ENCODE measurements at places on chromosomes 13 and 19.

- DNase-seq, result no peak
Observed at GRCh38 chr13:84630476-84630875, 748.2 kb upstream of the SLITRK1 start.

GRCh38 chr13:65149687-65150086, 2080.4 kb downstream of the PCDH9 start:
- DNase-seq, result no peak

- DNase-seq, result peak; percentile 44
Observed at GRCh38 chr19:48812094-48812929, 1.5 kb upstream of the BCAT2 start.

DNA sequence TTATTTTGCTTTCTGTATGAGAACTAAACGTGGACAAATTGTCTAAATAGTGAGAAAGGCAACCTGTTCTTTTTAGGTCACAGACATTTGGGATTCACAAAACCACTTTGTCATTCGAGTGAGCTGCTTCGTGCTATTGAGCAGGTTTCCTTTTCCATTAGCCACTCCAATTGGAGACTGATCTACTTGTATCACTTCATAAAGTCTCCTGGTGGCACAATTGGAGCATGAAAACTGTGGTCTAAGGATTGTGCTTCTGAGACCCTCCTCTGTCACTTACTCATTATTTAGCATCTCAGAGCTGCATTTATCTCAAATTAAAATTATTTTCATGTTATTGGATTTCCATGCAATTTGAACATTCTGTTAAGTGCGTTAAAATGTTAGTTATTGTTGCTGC, 397.7 kb downstream of the TDRD3 start:
- no peak for DNase-seq

GRCh38 chr19:23554548-23554947, 132.5 kb downstream of the ZNF675 start:
- no peak for DNase-seq

GRCh38 chr19:41439441-41440222, at the start of gene DMAC2:
DMAC2 (minus strand) TSS chr19:41439912; CDS start chr19:41439899, 13 bp downstream.
- DNase-seq, result peak; percentile 98

DNA sequence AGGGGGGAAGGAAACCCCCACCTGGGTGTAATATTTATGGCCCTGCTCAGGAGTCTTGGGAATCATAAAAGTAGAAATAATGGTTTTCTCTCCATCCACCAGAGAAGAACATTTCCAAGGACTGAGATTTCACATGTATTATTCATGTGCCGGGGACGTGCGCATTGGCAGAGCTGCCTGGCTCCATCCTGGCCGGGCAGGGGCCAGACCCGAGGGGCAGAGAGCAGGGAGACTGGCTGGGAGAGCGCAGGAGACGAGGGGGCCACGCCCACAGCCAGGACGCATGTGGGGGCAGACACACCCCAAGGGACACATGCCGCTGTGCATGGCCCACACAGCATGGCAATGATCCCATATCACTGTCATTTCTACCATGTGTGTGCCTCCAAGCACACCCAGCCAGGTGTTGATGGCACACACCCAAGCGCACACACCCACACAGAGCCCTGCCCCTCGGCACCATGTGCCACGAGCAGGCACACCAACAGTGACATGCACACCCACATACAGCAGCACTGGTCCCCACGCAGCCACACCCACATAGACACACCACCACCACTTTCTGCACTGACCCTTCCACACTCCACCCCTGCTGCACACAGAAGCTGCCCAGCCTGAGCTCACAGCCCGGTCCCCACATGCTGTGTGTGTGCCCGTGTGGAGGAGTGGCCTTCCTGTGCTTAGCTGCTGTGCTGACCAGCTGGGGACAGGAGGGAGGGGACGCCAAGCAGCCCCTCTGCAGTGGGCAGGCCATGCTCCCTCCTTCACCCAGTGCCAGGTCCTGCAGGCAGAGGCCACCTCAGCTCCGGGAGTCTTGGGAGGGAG, 39.3 kb downstream of the CEBPG start:
- no peak for DNase-seq

DNA sequence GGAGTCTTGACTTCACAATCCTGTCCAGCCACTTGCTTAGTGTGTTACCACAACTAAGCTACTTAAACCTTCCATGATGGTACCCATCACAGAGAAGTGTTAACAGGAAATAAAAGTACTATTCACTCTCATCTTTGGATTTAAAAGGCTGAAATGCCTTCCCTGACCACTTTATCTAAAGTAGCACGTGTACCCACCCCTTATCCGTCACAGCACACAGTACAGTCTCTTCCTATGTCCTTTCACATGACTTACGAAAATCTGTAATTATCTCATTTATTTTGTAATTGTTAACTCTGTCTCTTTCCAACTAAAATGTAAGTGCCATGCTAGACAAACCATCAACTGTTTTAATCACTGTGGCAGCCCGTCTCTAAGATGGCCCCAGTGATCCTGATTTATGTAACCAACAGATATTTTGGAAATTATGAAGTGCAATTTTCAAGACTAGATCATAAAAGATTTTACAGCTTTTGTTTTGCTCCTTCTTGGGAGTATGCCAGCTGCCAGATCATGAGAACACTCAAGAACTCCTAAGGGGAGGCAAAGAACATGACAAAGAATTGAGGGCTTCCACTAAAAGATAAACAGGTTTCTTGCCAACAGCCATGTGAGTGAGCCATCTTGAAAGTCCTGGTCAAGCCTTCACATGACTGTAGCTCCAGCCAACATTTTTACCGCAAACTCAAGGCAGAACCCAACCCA, 44.9 kb downstream of the DIAPH3 start:
- DNase-seq, result no peak

GRCh38 chr13:98461486-98462240, 115.2 kb downstream of the STK24 start:
- DNase-seq, result no peak

DNA sequence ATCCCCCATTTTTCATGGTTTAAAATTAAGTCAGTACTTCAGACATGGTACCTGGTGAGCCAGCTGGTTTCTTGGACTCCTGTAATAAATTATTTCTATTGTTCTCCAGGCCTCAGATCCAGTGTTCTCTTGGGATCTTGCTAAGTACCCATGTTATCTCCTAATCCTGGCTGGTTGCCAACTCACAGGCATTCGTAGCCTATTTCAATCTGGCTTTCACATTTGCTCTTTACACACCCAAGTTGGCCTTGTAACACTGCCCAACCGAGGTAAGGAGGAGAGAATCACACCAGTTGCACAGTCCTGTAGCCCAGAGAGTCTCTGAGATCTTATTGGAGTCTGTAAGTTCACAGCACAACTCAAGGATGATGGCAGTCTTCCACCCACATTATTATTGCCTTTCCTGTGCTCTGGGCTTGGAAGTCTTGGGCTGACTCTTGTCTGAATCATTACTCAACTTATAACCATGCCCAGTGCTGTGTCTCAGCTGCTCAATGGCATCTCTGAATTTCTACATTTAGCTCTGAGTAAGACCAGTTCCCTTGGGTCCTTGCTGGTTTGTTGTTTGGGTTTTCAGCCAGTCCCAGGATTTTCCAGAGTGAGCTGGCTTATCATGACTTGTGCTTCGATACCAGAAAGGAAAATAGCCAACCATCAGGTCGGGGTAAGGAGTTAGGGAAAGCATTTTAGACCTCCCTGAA, 76.6 kb upstream of the KLF12 start:
- no peak for DNase-seq

- DNase-seq, result no peak
Observed at GRCh38 chr13:99470027-99470426, 31.2 kb upstream of the TM9SF2 start.

- DNase-seq, result no peak
Observed at GRCh38 chr19:12996406-12997094, 1.3 kb downstream of the NFIX start.

- DNase-seq, result no peak
Observed at GRCh38 chr19:54949412-54949811, 2.1 kb upstream of the NLRP7 start.

GRCh38 chr13:34941835-34942731, at the start of gene NBEA:
NBEA (plus strand) TSS chr13:34942270; CDS start chr13:34942821, 551 bp downstream.
- DNase-seq, result peak; percentile 69

DNA sequence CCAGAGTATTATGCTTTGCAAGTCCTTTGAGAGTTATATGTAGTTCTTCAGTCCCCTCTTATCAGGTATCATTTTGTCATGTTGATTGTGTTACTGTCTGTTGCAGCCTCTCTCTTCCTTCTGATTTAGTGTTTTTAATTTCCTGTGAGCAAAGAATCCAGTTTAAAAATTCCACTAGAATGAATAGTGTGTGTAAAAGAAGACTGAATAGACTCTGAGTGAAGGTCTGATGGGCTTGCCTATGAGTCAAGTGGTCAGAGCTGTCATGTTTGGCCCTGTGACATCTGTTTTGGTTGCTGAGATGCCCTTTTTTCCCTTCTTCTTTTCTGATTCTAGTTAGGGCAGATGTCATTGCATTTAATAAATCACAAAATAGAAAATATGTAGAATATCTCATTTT, 23.3 kb upstream of the KCTD4 start:
- no peak for DNase-seq

DNA sequence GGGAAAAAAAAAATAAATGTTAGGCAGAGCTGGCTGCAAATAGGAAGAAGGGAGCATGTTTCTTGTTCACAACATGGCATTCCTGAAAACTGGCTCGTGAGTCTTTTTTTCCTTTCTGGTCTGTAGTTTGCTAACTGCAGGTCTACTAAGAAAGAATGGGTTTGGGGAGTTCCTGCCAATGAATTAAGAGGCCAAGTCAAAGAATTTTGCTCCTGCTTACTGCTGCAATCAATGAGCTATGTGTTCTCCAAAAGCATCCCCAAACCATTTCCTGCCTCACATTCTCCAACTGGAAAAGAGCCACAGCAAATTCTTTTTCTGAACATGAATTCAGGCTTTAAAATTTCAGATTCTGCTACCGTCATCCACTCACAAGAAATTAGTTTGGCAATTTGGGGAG, 88.6 kb downstream of the DCT start:
- DNase-seq, result no peak

GRCh38 chr13:39538816-39539790, 63.9 kb downstream of the LHFPL6 start:
- DNase-seq, result no peak

- no peak for DNase-seq
Observed at GRCh38 chr13:79361299-79361698, 44.8 kb downstream of the RBM26 start.

All from suppressor macrophage treated with lipopolysaccharide for 4 hours (primary cell).